ENCODE measurements at places on chromosomes 16 and 17.

- H3K4me1 ChIP-seq = peaks cover 5% of the 10 kb centered on the region
- DNase-seq = no peak
- no peaks in the 10 kb centered on the region for H3K27me3 ChIP-seq
These were observed 8.5 kb downstream of the MMP28 start for GRCh38 chr17:35786941-35787432.

- peaks cover 11% of the 10 kb centered on the region for H3K4me1 ChIP-seq
- no peak overlapping the region for H3K4me3 ChIP-seq
- H3K27ac ChIP-seq = no peak overlapping the region
- no peak for DNase-seq
- H3K27me3 ChIP-seq = no peaks in the 10 kb centered on the region
- no peaks in the 10 kb centered on the region for H3K36me3 ChIP-seq
These were observed 2.0 kb downstream of the ASGR2 start for GRCh38 chr17:7112510-7113108.

DNA sequence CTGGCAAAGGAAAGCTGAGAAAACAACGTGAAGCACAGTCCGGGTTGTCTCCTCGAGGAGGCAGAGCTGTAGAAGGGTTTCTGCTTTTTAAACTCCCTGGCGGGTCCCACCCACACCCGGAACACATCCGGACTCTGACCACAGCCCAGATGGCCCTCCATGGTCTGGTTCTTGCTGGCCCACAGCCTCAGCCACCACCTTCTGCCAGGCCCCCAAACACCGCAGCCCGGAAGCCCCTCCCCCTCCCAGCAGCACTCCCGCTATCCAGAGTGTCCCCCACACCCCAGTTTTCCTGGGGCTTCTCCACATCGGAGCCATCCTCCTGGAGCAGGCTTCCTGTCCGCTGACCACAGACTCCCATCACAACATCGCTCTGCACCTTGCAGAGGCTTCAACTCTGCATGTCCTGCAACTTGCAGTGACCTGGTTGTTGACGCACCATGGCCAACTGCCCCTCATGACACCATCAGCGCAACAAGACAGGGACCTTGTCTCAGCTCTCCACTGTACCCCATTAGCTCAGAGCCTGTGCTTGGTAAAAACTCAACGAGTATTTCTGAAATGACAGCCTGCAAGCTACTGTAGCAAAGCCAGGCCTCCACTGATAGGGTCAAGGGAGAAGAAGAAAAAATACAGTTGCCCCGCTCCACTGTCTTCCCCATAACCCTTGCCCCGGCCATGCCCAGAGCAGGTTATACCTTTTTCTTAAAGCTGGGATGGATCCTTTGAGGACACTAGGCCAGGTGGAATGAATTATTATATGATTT lies 129.8 kb downstream of the C16orf78 start:
- peaks cover 5% of the 10 kb centered on the region for H3K4me1 ChIP-seq
- H3K4me3 ChIP-seq = no peak overlapping the region
- no peak for DNase-seq
- peaks cover 4% of the 10 kb centered on the region for H3K27me3 ChIP-seq

- H3K4me1 ChIP-seq = no peaks in the 10 kb centered on the region
- H3K27ac ChIP-seq = no peak overlapping the region
- H3K4me3 ChIP-seq = no peak overlapping the region
- H3K27me3 ChIP-seq = no peaks in the 10 kb centered on the region
- no peak for DNase-seq
These were observed 123.8 kb downstream of the SMG6 start for GRCh38 chr17:2179615-2180295.

DNA sequence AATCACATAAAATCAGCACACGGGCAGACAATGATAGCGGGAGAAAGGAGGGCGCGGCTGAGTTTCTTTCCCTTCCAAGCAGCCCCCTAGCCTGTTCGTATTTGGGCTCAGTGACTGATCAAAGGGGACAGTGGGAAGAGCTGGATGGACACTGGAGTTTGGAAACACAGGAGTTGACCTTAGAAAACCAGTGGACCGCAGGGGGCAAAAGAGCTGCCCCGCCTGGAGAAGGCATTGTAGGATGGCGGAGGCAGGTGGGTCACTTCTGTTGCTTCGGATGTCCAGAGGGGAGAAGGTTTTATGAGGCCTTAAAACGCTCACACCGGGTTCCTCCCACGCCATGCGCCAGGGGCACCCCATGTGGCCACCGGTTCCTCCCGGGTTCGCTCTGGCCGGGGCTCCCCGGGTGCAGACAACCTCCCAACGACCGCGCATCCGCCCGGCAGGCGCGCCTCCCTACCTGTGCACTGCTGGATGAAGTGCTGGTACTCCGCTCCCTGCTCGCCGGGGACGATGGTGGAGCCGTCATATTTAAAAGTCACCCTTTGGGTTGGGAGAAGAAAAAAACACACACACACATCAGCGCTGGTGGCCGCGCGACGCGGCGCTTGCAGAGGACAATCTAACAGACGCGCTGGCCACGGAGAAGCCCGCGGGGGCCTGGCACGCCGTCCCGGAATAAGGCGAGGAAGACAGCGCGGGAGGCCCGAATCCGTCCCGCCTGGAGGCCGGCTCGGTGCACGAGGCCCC lies 662 bp downstream of the COTL1 start:
- H3K36me3 ChIP-seq = peaks cover 19% of the 10 kb centered on the region
- no peak overlapping the region for H3K27ac ChIP-seq
- H3K4me1 ChIP-seq = peaks cover 55% of the 10 kb centered on the region
- peak overlapping the region; percentile 91 for H3K4me3 ChIP-seq

DNA sequence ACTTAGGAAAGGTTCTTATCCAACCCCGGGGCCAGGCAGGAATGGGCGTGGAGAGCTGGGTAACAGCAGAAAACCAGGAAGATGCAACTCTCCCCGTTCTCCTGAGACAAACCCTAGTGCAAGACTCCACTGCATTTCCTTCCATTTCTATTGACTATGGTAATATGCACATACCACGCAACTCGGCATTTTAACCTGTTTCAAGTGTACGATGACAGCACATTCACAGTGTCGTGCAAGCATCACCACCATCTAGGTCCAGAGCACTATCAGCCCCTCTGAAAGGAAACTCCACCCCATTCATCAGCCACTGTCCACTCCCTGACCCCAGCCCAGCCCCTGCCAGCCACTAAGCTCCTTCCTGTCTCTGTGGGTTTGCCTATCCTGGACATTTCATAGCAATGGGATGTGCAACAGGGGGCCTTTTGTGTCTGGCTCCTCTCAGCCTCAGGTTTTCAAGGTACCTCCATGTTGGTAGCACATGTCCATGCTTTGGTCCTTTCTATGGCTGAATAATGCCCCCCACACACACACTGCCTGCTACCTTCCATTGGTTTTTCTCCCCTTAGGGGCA lies 441.9 kb downstream of the SOX9 start:
- no peak overlapping the region for H3K4me3 ChIP-seq
- H3K4me1 ChIP-seq = peaks cover 4% of the 10 kb centered on the region
- H3K36me3 ChIP-seq = no peaks in the 10 kb centered on the region
- H3K27me3 ChIP-seq = no peaks in the 10 kb centered on the region
- DNase-seq = no peak

DNA sequence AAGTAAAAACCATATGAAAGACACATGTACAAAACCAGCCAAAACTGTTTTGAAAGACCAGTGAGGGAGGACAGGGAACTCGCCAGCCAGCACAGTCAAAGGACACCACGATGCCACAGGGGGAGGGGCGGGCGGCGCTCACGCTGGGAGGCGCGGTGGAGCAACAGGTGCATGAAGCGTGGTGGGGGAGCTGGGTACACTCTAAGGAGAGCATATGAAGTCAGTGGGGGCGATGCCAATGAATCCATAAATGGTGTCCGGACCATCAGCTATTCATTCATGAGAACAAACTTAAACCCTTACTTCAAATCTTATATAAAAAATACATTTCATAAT lies 101.0 kb upstream of the DNAH17 start:
- peaks cover 100% of the 10 kb centered on the region for H3K36me3 ChIP-seq
- DNase-seq = no peak
- no peak overlapping the region for H3K4me3 ChIP-seq
- no peak overlapping the region for H3K27ac ChIP-seq
- no peaks in the 10 kb centered on the region for H3K27me3 ChIP-seq

- no peak overlapping the region for H3K27ac ChIP-seq
- H3K27me3 ChIP-seq = no peaks in the 10 kb centered on the region
- no peaks in the 10 kb centered on the region for H3K36me3 ChIP-seq
- H3K4me3 ChIP-seq = no peak overlapping the region
- no peaks in the 10 kb centered on the region for H3K4me1 ChIP-seq
- no peak for DNase-seq
These were observed 948.7 kb downstream of the KCNJ2 start for GRCh38 chr17:71118039-71118438.

DNA sequence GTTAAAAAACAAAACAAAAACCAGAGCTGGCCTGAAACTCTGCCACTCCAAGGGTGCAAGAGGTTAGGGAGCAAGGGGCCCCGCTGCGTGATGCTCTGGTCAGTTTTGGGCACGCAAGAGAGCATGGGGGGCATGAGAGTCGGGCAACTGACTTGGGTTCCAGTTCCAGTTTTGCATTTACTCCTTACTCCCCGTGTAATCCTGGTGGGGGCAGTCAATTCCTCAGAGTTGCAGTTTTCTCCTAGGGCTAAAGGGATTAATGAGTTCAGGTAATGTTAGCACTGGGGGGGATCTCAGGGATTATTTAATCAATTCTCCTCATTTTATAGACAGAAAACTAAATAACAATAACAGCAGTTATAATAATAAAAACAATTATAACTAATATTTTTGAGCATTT lies 72.9 kb upstream of the PMFBP1 start:
- H3K4me3 ChIP-seq = no peak overlapping the region
- DNase-seq = no peak
- H3K27me3 ChIP-seq = no peaks in the 10 kb centered on the region

GRCh38 chr17:27366437-27366836 lies 72.5 kb downstream of the WSB1 start:
- no peak for DNase-seq
- H3K4me3 ChIP-seq = no peak overlapping the region
- H3K27me3 ChIP-seq = peaks cover 8% of the 10 kb centered on the region

GRCh38 chr17:38746004-38746848 lies 1.9 kb downstream of the PCGF2 start:
- H3K4me3 ChIP-seq = no peak overlapping the region
- no peak overlapping the region for H3K27ac ChIP-seq
- peaks cover 4% of the 10 kb centered on the region for H3K27me3 ChIP-seq
- H3K4me1 ChIP-seq = peaks cover 51% of the 10 kb centered on the region
- no peak for DNase-seq

DNA sequence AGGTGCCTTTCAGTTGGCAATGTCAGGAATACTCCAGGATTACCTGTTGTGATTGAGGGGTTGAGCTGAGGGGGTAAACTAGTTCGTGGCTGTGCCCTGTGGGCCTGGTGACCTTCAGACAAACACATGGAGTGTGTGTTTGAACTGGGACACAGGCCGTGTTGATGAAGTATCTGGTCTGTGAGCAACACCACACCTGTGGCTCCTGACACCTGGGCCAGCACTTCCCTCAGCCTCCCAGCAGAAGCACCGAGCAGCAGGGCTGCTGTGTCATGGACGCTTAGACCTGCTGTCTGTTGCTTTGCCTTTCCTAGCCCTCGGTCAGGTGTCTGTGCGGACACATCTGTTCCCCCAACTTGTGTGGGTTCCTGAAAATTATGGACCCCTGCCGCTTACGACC lies 82.9 kb downstream of the KSR1 start:
- no peak for DNase-seq
- no peak overlapping the region for H3K4me3 ChIP-seq
- no peaks in the 10 kb centered on the region for H3K4me1 ChIP-seq
- H3K36me3 ChIP-seq = no peaks in the 10 kb centered on the region

GRCh38 chr17:2940352-2940751 lies 123.1 kb downstream of the OR1D5 start:
- H3K27me3 ChIP-seq = no peaks in the 10 kb centered on the region
- no peak overlapping the region for H3K27ac ChIP-seq
- no peak overlapping the region for H3K4me3 ChIP-seq
- DNase-seq = no peak

DNA sequence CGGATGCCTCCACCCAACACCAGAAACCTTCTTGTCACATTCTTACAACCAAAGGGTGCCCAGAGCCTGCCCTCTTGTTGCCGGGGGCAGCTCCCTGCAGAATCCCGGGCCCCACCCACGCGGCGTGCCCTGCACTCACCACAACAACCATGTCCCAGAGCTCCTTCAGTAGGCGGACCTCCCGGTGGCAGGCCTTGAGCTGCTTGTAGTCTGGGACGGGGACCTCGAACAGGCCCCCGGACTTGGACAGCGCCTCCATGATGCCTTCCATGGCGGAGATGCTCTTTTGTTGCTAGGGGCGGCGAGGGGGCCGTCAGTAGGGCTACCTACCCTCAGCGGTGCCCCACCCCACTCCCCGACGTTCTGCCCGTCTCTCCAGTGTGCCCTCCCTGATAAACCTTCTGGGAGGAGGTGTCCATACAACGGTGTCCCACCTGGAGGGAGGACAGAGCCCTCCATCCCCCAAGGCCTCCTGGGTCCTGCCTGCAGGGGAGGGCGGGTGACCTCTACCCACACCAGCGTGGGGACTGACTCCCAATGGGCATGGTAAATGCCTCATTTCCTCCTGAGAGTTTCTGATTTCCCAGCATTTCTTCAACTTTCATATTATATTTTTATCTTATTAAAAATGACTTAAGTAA lies 52.2 kb downstream of the DNAH17 start:
- H3K36me3 ChIP-seq = no peaks in the 10 kb centered on the region
- no peak overlapping the region for H3K4me3 ChIP-seq
- no peak overlapping the region for H3K27ac ChIP-seq
- H3K27me3 ChIP-seq = no peaks in the 10 kb centered on the region
- no peak for DNase-seq
- H3K4me1 ChIP-seq = no peaks in the 10 kb centered on the region

DNA sequence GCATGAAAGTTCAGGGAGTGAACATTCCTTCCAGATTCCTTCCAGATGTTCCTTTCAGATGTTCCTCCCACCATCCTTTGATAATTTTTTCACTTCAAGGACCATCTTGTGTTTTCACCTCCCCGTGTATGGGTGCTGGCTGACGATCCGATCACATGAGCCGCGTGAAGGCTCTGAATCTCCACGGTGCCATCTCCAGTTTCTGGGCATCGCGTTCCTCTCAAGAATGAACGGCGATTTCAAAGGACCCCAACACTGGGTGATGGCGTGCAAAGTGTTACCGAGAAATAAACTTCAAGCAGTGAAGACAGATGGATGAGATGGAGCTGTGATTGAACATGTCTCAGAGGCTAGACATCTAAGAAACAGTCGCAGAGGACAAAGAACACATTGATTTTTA lies 245.3 kb downstream of the GSG1L start:
- no peaks in the 10 kb centered on the region for H3K36me3 ChIP-seq
- no peaks in the 10 kb centered on the region for H3K4me1 ChIP-seq
- DNase-seq = no peak
- H3K4me3 ChIP-seq = no peak overlapping the region

Measured in T-cell (primary cell).